OCI-LY7 (cell line): ENCODE measurements at places on chromosomes 2 and 18.

DNA sequence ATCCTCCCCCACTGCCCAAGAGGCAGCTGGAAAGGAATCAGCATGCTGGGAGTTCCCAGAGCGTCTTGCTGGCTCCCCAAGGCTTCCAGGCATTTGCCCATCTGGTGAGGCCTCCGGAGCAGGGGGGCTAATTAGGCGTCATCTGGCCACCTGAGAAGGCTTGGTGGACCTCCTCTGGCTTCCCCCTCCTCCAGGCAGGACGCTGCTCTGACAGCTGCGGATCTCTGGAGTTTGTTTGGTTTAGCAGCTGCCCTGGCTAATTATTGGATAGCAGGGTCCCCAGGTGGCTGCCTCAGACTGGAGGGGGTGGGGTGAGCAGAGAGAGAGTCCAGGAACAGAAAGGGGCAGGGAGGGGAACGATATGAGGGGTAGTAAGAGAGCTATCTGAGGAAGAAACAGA lies 425.2 kb upstream of the MEX3C start:
- no peak for DNase-seq

DNA sequence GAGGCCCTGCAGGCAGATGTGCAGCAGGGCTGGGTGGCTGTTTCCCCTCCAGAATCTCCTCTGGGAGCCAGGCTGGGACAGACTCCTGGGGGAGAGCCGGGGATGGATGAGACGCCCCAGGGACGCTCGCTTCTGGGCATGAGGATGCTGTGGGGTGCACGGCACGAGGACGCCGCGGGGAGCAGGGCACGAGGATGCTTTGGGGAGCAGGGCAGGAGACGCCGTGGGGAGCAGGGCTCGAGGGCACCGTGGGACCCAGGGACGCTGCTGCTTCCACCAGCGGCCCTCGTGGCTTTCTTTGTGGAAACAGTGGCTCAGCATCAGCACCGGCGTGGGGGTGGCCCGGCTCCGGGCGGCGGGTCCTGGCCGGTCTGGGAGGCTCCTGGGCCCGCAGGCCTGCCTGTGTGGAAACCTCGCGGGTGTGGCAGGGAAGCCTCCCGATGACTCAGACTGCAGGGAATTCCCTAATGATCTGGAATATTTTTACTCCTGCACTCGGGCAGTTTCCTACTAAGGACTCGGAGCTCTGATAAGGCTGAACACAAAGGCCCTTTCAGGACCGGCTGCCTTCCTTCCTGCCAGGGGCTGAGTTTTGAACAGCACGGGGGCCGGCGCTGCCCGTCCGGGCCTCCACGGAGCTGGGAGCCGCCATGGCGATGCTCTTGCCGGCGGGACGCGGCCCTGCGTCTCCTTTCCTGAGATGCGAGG lies 62.6 kb downstream of the NFATC1 start:
- DNase-seq, result no peak

- DNase-seq, result no peak
Observed at GRCh38 chr2:238142382-238143205, 4.1 kb downstream of the KLHL30 start.

GRCh38 chr2:72147303-72147971 lies at the start of gene CYP26B1:
Gene CYP26B1, minus strand, starts transcription at chr2:72147862. Its CDS starts 28 bp downstream, at chr2:72147834.
- no peak for DNase-seq

- peak; percentile 10 for DNase-seq
Observed at GRCh38 chr18:77141401-77142118, 9.0 kb upstream of the MBP start.

DNA sequence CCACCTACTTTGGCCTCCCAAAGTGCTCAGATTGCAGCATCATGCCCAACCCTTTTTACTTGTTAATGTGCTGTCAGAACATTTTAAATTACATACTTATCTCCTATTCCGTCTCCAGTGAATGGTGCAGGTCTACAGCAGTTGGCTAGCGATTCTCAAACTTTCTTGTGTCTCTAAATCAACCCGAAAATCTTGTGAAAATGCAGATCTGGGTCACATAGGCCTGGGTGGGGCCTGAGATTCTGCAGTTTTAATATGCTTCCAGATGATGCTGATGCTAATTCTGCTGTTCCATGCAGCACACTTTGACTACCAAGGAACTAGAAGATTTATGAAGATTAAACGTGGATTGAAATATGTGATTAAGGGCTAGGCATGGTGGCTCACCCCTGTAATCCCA lies 14.8 kb upstream of the ACSL3 start:
- DNase-seq, result no peak

DNA sequence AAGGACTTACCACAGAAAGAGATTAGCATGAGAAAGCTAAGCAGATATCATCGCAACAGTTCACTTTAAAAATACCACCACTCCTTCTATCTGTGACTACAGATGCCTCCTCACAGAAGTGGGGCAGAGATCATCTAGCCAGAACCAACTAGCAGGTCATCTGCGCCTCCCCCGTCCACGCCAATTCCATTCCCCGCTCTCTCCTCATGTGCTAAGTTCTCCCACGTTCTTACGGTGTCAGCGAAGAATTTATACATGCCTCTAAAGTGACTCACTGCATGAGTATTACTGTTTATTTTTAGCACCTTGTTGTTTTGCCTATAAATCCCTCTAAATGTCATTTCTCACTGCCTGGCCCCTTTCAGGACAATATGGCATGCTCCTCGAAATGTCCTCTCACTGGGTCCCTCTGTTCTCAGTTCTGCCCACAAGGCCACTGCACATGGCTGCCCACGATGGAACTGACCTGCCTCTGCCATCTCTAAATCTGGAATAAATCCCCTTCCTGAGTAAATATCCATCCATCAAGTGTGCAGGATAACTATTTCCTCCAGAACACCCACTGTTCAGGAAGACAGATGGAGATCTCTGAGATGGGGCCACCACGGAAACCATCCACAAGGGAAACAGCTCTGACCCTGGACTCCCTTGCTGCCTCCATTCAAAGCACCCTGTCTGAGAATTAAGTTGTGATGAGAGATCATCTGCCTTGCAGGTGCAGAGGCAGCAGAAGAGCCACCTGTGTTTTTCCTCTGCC lies 137.7 kb downstream of the IRS1 start:
- no peak for DNase-seq

DNA sequence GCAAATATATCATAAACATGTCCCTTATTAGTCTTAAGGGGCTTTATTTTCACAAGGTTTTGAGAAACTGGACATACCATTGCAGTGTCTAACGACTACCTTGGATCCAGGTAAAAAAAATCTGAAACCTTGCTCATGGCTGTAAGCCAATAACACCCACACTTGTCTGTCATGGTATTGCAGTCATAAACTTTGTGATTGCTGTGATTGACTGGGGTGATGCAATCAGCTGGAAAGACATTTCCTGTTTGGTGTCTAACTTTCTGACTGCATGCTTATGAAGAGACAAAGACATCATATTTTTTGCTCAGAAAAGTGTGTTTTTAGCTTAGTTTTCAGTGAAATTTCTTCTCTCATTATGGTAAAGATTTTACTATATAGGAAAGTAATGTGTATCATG lies 635.0 kb downstream of the TSN start:
- DNase-seq, result peak; percentile 49
